WTC11 (cell line): ENCODE measurements at places on chromosomes 7 and 10. TPM values are rescaled to one million over a fixed set of nuclear protein-coding genes. Genes with fewer than 3 reads are reported as not detected.

Gene ACBD7
- 10.0 to 13.9 TPM (median 12.5 TPM) in 3 replicates for total RNA-seq

Gene WNT8B
- 0.68 to 1.1 TPM (median 0.85 TPM) in 3 replicates for total RNA-seq

Gene GPR26
- total RNA-seq = 0.05 to 0.07 TPM (median 0.07 TPM) in 3 replicates

Gene ZWINT
- 66.9 to 67.8 TPM (median 67.8 TPM) in 3 replicates for total RNA-seq

Gene TMEM60
- 21.5 to 23.7 TPM (median 23.4 TPM) in 3 replicates for total RNA-seq
